ENCODE measurements at places on chromosomes 6 and 20.

DNA sequence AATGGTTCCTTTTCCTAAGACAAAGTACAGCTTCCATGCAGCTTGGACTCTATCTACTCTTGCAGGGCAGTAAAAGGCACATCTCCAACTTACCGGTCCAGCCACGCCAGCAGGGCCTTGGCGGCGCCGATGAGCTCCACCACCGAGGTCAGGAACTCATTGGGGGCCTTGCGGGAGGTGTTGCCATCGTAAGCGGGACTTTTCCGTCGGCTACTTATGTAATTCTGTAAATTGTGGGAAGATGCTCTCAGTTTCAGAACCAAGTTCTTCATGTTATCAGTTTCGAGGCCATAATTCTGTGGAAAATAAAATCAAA is 68.5 kb downstream of the CNKSR3 start:
- no peak for DNase-seq

DNA sequence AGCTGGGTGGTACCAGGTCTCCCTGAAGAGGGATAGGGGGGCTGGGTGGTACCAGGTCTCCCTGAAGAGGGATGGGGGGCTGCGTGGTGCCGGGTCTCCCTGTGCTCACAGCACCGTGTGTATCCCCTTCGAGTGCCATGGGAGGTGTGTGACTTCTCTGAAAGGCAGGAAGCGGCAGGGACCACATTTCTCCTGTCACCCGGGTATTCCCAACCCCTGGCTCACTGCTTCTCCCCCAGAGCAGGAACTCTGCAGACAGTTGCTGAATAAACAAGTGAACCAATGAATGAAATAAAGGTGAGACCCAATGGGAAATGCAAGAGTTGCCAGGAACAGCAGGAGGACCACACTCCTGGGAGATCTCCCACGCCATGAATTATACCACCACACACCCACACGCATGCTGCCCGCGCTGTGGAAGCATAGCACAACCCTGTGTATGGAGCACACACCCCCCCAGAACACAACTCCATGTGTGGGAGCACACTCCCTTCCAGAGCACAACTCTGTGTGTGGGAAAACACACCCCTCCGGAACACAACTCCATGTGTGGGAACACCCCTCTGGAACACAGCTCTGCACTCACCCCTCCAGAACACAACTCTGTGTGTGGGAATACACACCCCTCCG is 50.7 kb downstream of the RNASET2 start:
- no peak for DNase-seq

DNA sequence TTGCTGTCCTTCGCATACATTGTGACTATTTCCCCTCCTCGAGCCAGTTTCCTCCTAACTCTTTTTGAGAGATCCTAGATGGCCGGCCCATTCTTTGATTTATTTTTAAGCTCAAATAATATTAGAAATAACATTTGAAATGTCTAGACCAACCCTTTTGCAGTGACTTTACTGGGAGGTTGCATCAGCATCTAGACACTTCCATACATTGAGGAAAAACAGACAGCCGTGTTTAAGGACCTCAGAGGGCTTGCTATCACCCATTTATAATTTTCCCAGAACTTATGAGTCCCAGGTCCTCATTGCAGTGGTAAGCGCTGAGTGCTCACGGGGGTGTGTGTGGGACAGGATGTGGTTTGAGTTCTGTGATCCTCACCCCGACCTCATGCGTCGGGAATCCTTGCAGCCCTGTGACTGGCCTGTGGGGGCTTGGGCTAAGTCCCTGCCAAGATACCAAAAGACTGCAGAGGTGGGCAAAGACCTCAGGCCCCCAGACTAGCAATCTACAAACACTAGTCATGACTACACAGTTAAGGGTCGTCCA is at the start of gene GPX5:
Gene GPX5, plus strand, starts transcription at position 386 of the 544 bp plus-strand sequence. Its CDS starts 133 bp downstream, at position 519.
- DNase-seq, result no peak

DNA sequence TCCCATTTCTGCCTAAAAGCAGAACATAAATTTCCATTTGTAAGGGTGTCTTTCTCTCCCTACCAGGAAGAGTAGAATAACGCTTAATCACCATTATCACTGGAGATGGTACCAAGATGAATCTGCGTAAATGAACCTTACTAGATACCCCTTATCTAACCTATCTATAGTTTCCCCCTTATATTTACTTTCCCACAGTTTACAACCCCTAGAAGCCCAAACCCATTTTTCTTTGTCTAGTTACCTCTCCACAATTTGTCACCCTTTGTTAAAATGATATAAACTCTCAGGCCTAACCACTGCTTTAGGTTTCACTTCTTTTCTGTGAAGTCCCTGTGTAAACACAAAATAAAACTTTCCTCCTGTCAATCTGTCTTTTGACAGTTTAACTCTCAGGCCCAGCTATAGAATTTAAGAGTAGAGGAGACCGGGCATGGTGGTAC is 45.5 kb downstream of the PCNA start:
- DNase-seq, result no peak

GRCh38 chr20:50366270-50367103 is 143.7 kb upstream of the PTPN1 start:
- DNase-seq, result peak; percentile 22

GRCh38 chr6:112109262-112109661 is 21.9 kb downstream of the FAM229B start:
- DNase-seq, result no peak

DNA sequence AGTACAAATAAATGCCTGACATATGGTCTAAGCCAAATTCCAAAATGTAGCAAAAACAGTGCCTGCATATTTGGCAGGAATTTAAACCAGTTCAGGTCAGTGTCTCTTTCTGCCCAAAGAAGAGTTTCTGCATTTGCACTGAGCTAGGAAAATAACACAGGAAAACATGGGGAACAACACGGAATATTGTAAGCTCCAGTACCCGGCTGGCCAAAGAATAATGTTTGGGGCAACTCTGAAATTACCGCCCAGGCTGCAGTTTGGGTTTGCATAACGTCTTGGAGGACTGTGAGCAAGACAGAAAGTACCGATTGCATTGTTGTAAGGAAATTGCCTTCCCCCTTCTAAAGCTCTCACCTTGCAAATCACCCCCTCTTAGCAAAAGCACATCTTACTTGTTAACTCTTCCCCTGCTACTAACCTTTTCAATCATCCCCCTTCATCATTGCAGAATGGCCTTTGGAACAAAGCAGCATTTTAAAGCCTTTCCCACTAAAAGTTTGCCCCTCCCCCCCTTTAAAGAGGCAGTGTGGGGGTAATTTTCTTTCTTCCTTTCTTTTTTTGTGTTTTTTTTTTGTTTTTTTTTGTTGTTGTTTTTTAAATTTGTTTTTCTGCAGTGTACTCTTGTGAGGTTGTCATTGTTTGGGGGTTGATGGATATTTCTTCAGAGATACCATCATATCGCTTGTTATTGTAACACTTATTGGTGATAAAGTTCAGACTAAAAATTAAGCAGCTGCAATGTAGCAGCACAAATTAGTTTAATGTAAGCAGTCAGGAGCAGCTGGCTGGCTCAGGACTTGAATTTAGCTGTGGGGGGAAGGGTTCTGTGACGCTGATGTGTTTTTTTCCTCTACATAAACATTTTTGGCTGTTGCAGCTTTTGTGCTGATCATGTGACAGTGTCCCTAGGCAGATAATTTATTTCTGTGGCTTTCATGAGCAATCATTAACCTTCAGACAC is 100.0 kb upstream of the CITED2 start:
- DNase-seq, result no peak

- no peak for DNase-seq
These were observed 102.8 kb downstream of the FYN start for GRCh38 chr6:111770263-111771093.

DNA sequence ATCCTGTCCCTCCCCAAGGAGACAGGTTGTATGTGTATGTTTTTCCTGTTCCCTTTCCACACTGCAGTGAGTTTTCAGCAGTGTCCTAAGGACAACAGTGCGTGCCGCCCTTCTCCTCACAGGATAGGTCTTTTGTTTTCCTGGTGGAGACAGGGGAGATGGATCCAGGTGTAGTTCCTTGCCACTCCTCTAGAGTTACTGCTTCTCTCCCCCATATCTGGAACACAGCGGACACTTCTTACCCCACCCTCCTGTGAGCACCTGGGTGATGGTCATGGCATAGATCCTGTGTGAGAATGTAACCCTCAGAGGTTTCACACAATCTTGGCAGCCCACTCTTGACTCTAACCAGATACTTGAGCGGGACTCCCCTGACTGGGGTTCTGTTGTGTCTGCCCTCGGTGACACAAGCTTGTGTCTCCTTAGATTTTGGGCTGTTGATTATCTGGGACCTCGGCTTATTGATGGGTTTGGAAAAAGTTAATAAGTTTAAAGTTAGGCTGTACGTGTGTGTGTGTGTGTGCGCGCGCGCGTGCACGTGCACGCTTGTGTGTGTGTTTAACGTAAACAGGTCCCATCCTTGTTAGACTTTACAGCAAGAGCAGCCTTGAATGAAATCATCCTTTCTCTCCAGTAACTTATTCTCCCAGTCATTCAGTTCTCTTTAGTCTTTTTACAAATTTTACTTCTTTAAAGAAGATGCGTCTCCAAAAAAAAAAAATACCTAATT is 131.3 kb upstream of the EDN1 start:
- DNase-seq, result no peak

DNA sequence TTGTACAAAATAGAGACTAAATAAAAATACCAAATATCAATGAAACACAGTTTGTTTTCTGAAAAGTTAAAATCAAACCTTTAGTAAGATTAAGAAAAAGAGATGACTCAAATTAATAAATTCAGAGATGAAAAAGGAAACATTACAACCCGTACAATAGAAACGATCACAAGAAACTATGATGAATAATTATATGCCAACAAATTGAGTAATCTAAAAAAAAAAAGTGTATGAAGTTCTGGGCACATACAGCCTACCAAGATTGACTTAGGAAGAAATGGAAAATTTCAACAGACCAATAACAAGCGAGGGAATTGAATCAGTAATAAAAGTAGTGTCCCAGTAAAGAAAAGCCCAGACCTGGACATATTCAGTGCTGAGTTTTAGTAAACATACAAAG is 94.8 kb downstream of the STXBP5 start:
- no peak for DNase-seq

GRCh38 chr6:129321303-129321702 is 388.7 kb downstream of the ARHGAP18 start:
- DNase-seq, result no peak

GRCh38 chr6:157625764-157626163 is 197.3 kb upstream of the SNX9 start:
- no peak for DNase-seq

DNA sequence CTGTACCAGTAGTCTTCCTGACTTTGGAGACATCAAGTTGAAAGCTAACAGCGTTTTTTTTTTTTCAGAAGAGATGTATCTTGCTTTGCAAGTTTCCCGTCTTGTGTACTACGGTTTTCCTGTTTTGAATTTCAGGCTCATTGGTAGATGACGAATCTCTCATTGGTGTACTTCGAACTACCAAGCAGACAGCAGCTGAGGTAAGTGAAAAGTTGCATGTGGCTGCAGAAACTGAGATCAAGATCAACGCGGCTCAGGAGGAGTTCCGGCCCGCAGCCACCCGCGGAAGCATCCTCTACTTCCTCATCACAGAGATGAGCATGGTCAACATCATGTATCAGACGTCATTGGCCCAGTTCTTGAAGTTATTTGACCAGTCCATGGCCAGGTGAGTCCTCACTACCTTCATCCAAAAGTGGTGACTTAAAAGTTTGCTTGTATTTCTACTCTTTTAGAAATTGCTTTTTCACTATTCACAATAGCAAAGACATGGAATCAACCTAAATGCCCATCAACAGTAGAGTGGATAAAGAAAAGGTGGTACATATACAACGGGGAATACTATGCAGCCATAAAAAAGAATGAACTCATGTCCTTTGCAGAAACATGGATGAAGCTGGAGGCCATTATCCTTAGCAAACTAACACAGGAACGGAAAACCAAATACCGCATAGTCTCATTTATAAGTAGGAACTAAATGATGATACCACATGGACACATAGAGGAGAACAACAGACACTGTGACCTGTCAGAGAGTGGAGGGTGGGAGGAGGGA is 110.6 kb upstream of the GLP1R start:
- no peak for DNase-seq

DNA sequence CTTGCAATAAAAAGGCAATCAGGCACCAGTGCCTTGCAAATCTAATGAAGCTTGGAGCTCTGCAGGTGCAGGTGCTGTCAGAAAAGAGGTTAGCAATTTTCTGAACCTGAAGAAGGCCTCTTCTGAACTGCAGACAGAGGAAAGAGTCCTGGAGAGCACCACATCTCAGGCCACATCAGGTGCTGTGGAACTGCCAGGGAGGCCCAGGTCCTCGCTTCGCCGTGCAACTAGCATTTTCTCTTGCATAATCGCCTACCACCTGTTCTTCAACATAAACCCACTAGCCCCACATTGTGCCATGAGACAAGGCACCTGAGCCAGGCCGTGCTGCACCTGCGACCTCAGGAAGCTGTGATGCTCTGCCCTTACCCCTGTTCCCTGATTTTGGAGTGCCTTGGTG is 187.6 kb downstream of the DTNBP1 start:
- no peak for DNase-seq

- DNase-seq, result no peak
These were observed 80.8 kb upstream of the TIAM2 start for GRCh38 chr6:154914288-154914687.

DNA sequence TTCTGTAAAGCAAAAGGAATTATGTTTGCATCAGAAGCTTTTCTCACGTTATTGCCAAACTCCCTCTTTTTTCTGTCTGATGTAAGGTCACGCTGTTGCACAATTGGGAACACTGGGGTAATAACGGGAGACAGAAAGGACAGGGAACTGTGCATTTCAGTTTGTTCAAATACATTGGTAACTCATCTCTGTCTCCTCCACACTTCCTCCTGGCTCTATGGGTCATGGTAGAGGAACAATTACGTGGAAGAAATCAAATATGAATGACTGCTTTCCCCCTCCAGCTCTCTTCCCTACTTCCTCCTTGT is 132.2 kb upstream of the TNFAIP3 start:
- DNase-seq, result no peak

GRCh38 chr20:1294497-1294896 is 28.4 kb downstream of the SNPH start:
- DNase-seq, result no peak

DNA sequence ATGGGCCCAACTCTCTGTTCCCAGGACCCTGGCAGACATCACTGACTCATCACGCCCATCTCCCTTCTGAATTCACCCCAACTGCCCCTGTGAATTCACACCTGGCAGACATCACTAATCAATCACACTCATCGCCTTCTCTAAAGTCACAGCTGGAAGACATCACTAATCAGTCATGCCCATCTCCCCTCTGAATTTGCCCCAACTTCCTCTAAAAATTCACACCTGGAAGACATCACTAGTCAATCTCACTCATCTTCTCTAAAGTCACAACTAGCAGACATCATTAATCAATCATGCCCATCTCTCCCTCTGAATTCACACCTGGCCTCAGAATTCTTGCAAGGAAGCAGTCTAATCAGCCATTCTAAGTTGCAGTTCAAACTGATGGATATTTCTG is 111.1 kb downstream of the FOXA2 start:
- no peak for DNase-seq
